Activated CD8-positive, alpha-beta T cell treated with anti-CD3 and anti-CD28 coated beads, Interleukin-2, amount 10 ng/mL, durations not matched to agents 7 days and 5 days (primary cell): ENCODE measurements at places on chromosomes 2 and 18.

DNA sequence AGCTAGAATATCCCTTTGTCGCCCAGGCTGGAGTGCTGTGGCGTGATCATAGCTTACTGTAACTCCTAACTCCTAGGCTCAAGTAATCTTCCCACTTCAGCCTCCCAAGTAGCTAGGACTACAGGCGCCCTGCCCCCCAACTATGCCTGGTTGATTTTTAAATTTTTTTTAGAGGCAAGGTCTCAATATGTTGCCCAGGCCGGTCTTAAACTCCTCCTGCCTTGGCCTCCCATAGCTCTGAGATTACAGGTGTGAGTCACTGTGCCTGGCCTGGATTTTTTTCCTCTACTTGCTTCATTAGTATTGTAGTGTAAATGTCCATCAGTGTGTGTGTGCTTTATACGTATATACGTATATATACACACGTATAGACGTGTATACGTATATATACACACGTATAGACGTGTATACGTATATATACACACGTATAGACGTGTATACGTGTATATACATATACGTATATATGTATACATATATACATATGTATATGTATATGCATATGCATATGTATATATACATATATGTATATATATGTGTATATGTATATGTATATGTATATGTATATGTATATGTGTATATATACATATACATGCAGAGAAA lies 124.4 kb downstream of the DIS3L2 start:
- no peak for DNase-seq

DNA sequence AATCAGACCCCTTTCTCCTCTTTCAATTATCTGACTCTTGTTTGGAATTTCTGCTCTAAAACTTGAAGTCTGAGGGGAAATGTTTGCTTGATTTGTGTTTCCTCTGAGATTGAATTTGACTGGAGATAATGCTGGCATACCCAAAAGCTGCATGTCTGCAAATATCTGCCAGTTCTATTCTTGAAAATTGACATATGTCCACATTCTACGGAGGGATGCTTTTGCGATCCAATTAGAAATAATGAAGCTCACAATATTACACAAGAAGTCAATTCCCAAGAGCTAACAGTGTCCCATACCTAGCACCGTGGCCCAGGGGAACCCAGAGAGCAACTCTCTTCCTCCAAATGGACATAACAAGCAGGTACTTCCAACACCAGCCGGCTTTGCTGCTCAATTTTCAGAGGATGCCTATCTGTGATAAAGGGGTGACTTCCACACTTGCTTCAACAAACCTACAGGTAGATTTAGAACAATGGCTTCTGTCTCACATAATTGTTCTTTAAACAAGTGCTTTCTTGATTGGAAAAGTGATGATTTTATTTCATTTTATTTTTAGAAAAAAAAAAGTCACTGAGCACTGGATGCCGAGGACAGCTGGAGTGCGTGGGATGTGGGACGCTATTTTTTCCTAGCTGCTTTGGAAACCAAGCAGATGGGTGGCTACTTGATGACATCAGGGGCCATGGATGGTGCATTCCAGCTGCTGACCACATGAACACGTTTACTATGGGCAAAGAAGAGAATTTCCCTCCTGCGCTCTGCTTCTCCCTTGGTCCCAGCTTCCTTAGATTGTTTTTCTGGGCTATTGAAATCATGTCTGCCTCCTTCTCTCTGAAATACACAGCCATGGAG lies 488.9 kb downstream of the RNF144A start:
- DNase-seq: no peak

- DNase-seq: no peak
These were observed 51.5 kb downstream of the ETAA1 start for GRCh38 chr2:67448648-67449047.

- DNase-seq: no peak
These were observed 327.6 kb upstream of the UBE2E3 start for GRCh38 chr2:180652794-180653193.

GRCh38 chr18:21833604-21834298 lies 93.2 kb downstream of the MIB1 start:
- no peak for DNase-seq

DNA sequence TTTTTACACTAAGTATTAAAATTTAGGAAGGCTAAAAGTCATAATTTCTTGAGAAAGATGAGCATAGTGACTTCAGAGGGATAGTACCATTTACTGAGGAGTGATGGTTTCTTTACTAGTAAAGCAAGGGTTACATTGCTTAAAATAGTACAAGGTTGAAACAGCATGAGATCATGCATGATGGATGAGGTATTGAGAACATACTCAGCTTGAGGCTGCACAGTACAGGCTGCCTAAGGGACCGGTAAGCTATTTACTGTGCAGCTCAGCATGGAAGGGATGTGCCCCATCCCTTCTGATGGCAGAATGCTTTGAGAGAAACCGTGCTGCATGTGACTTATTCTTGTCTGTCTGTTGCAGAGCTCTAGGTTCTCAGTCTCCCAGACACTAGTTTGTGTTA lies 122.1 kb downstream of the EML6 start:
- no peak for DNase-seq

GRCh38 chr2:231556981-231557380 lies 26.7 kb upstream of the NMUR1 start:
- no peak for DNase-seq

GRCh38 chr2:196808083-196808665 lies 981 bp downstream of the C2orf66 start:
- DNase-seq: no peak

DNA sequence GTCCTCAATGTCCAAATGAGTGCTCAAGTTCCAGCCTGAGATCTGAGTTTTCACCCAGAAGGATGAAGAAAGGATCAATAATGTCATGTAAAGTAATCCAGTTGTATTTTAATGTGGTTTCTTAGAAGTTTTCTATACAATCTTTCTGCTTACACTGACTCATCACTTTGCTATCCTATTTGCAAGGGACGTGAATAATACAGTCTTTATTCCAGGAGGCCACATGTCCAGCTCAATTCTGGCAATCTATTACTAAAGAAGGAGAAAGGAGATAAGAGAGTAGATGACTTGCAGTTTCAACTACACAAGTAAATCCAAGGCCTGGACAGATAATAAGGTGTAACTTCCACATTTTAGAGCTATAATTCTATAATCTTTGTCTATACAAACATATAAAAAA lies 601.1 kb upstream of the SETBP1 start:
- no peak for DNase-seq

DNA sequence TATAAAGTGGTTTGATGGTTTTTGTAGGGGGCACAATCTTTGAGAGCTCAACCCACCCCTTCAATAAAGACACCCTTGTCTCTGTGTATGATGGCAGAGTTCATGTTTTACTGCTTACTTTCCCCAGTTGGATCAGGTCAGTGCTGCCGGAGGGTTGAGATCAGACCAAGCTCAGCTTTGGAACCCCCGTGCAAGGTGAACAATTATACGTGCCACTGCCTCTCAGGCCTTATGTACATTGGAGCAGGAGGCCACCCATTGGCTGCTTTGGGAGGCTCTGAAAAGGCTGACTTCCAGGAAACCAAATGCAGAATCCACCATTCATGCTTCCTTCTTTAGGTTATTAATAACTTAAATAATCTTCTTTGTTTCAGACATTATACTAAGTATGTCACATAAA lies 103.4 kb upstream of the EPAS1 start:
- no peak for DNase-seq

- DNase-seq: no peak
These were observed 35.8 kb upstream of the EML6 start for GRCh38 chr2:54687595-54688152.

DNA sequence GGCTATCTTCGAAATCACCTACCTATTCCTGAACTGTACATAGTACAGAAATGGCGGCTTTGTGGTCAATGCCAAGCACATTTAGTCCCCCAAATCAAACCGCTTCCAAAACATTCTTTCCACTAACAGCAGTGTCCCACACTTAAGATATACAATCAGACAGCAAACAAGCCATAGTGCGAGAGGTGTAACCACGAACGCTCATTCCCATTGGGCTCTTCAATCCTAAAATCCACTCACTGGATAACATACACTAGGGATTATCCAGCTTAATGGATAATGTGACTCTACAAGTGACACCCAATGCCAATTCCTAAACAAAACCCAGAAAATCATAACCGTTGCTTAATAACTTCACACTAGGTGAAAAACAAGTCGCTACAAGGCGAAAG lies 2.0 kb downstream of the XPO1 start:
- DNase-seq: peak; percentile 44
